Esophagus mucosa (tissue), 1 donor: ENCODE measurements at places on chromosomes 7 and 10. TPM values are rescaled to one million over a fixed set of nuclear protein-coding genes. Genes with fewer than 3 reads are reported as not detected.
A peak's percentile ranks its signal among the peaks of the same experiment; 100 is the strongest.

HOXA11 gene
- total RNA-seq, result not detected

ARHGEF35 gene
- 19.7 TPM for total RNA-seq

DNA sequence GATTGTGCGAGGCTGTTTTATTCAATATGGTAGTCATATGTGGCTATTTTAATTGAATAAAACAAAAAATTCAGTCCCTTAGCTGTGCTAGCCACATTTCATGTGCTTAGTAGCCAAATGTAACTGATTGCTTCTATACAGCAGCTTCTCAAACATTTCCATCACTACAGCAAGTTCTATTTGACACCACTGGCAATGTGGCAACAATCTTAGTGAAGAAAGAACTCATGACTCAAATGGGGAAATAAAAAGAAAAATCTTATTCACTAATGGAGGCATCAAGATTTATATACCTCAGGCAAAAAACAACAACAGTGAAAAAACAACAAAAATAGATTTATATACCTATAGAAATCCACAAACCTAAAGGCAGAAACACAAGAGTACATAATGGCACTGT lies 17.9 kb downstream of the SEM1 start:
- no peak for ATAC-seq

SH2D4B gene
- total RNA-seq, result 0.04 TPM

PIP gene
- total RNA-seq, result 0.56 TPM

TAS2R4 gene
- 0.56 TPM for total RNA-seq

SH3PXD2A gene
- total RNA-seq, result 34.0 TPM

GCK gene
- total RNA-seq, result not detected

GRCh38 chr7:22194658-22195273 lies 162.2 kb downstream of the RAPGEF5 start:
- peak; percentile 7 for ATAC-seq

PIP4K2A gene
- total RNA-seq, result 10.0 TPM

DNA sequence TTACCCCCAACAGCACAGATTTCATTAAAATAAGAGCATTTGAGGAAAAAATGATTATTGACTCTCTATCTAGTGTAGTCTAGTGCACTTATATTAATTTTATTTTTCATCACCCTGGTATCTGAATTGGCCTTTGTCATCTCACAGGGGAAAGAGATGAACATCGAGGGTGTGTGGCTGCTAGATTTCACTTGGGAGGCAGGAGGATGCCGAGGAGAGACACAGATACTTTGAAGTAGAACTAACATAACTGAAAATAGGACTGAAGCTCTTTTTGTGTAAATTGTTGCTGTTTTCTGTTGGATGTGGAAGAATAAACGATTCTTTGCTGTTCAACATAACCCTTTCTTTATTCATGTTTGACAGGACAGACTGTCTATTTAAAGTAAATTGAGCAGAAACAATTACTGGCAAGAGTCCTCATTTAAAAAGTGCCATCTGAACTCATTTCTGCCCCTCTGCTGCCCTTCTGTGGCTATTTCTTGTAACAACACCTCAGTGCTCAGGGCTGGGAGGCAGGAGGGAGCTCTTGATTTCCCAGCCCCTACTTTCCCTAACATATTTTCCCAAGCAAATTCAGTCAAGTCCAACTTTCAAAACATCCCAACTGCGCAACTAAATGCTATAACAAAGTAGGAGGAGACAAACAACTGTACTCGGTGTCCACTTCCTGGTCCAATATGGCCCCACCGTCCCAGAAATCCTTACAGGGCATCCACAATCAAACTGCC lies 15.6 kb downstream of the LYZL1 start:
- peak; percentile 70 for ATAC-seq

DNA sequence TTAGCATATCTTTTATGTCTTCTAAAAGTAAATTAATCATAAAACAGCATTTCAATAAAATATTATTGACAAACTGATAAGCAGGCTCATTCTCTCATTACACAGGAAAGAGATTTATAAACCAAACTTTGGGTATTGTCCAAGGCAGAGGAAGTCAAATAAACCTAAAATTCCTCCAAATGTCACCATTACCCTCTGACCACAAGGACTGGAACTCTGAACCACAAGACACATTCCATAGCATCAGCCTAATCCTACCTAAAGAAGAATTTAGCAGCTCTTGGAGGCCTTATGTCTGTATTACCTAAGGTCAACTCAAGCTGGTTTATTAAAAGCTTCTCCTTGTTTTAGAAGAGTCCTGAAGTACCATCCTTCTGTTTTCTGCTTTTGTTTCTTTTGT lies 82.4 kb upstream of the SLC13A1 start:
- ATAC-seq, result no peak

DNA sequence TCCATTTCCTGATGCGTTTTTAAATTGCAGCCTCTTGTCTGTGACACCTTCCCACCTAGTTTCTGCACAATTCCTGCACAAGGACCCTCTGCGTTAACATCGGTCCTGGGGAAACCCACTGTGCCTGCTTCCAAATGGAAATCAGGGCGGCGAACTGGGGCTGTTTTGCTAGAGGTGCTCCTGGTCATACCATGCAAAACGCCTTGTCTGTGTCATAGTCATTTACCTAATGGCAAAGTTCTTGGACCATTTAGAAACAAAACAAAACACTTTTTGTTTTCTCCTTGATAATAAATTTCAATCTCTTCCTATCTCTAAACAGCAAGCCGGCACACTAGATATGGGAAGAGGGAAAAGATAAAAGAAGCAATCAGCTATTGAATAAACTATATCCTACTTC lies 206.9 kb upstream of the KLF14 start:
- no peak for ATAC-seq

DPP6 gene
- 0.12 TPM for total RNA-seq

OR13A1 gene
- 0.32 TPM for total RNA-seq

NOD1 gene
- 6.6 TPM for total RNA-seq

PLOD3 gene
- total RNA-seq, result 10.6 TPM

- no peak for ATAC-seq
Measured at GRCh38 chr10:106217627-106218026, 946.9 kb downstream of the SORCS1 start.

DNA sequence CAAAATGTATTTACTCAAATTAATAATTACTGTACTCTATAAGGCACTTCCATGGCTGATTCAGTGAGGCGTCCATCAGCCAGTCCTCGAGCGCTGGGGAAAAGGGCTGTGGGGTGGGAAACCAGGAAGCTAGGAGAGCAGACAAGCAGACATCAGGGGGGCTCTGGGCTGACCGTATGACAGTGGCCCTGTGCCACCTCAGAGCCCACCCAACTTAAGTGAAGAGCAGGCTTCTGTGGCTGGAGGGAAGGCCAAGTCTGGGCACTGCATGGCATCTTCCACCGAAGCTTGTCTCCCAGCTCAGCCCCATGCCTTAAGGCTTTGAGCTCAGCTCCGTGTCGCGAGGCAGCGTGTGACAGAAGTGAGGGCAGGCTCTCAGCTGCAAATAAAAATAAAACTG lies 464.5 kb upstream of the ZMIZ1 start:
- ATAC-seq, result no peak

DNA sequence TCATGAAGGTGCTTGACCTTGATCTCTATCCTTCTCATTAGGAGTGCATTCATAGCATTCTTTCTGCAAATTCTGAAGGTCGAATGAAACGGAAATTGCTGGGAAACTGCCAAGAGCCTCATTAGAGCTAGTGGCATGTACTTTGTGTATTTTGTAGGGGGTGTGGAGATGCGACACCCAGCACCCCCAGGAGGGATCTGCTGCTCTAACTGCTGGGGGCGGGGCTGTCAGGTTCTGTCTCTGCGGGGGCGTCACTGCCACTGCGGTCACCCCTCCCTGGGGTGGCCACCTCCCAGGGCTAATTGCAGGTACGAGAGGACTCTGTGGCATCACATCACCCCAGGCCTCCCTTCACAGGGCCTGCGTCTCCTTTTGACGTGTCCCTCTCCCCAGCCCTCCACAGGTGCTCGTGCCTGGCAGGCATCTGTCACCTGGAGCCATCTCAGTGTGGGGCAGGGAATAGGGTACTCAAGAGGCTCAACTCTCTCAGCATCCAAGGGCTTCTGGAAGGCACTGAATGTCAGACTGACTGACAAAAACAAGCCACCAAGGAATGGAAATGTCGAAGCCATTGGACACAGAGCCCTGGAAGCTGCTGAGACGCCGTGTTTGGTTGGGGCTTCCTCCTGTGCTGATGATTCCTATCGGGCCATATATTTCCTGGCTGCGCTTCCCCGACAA lies 151.1 kb downstream of the ACTR3B start:
- no peak for ATAC-seq

GRCh38 chr10:79940431-79940830 lies 8.5 kb downstream of the SFTPD start:
- no peak for ATAC-seq

DNA sequence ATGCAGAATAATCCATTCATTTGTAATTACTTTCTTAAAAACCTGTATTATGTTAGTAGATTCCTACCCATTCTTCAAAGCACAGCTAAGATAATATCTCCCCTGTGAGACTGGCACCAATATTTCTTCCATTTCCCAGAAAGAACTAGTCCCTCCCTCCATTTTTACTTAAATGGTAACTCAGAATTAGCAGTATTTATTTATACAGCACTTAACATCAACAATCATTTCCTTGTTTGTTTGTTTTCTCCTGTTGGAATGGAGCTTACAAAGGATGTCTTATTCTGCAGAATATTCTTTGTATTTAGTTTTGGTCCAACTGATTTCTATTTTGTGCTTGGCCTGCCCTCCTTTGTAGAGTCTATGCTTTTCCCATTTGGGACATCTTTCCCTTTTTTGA lies 32.1 kb upstream of the PTPN12 start:
- no peak for ATAC-seq

TMEM184A gene
- total RNA-seq, result 86.6 TPM

DNA sequence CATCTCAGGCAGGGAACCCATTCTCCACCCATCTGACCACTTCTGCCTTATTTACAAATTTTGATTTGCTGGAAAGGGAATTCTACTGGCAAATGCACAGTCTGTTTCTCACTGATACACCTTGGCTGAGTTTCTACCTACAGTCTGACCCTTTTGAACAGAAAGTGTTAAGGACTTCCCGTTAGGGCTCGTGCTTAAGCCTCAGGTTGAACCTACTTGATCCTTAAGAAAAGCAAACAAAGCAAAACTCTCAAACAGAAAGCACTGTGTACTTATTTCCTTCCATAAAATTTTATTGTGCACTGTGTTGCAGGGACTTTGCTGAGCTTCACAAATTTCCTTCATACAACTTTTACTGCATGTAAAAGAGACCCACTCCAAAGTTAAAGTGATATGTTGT lies 367.8 kb downstream of the NRG3 start:
- ATAC-seq, result no peak

GRCh38 chr7:23076772-23077171 lies 28.8 kb upstream of the KLHL7 start:
- no peak for ATAC-seq

DNA sequence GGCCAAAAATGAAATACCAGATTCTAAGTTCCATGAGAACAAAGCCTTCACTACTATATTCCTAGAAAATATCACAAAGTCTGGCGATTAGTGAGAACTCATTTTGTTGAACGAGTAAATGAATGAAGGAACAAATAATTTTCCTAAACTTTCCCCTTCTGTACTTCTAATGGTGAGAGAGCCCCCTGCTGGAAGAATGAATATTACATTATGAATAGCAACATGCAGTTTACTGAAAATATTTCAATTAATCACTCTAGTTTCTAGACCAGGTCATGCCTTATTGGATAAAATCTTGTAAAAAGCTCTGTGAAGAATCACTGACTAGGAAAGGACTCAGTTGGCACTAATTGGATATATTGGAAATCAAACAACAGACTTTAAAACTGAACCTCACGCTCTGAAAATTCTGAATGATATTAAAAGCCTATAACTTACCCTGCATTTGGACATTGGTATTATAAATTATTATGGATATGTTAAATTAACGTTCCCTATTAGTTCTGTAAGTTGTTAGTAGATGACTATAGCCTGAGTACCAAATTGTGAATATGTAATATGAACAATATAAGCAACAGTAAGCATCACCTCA lies 32.4 kb upstream of the MTPN start:
- ATAC-seq, result peak; percentile 42

GRCh38 chr7:26136831-26137230 lies 15.2 kb upstream of the NFE2L3 start:
- no peak for ATAC-seq

- ATAC-seq, result peak; percentile 35
Measured at GRCh38 chr10:84054743-84055142, 84.6 kb upstream of the GHITM start.

DNA sequence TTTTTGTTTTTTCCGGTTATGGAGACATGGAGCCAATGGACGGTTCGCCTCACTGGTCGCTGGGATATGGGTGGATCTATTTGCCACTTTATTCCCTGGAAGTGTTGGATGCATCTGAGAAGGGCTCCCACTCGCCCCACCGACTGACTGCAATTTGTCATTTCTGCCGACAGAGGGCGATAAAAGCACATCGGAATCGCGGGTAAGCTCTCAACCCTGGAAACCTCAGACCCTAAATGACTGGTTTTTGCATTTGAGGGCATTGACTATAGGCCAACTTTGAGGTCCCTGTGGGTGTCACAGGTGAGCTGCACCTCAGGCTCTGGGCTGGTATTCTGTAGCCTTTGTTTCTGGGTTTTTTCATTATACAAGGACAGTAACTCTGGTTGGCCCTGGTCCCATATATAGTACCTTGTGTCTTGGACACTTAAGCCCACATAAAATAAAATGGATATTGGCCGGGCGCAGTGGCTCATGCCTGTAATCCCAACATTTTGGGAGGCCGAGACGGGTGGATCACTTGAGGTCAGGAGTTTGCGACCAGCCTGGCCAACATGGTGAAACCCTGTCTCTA lies 11.9 kb upstream of the OPALIN start:
- ATAC-seq, result no peak

- ATAC-seq, result no peak
Measured at GRCh38 chr7:15686957-15687545, 568 bp upstream of the MEOX2 start.

DNA sequence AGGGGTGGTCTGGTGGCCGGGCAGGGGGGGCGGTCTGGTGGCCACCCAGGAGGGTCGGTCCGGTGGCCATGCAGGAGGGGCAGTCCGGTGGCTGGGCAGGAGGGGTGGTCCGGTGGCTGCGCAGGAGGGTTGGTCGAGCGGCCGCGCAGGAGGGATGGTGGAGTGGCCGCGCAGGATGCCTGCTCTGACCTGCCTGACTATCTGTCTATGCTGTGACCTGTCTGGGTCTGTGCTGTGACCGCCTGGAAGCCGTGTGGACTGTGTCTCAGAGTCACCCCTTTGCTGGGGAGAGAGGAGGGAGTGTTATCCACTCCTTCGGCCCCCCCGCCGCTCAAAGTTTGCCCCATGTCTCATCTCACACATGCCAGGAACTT lies 113.2 kb downstream of the ACTR3B start:
- no peak for ATAC-seq

- ATAC-seq, result no peak
Measured at GRCh38 chr7:117728890-117729624, 144.2 kb downstream of the CTTNBP2 start.

- ATAC-seq, result no peak
Measured at GRCh38 chr10:65291286-65291685, 1634.5 kb upstream of the LRRTM3 start.

- no peak for ATAC-seq
Measured at GRCh38 chr10:11505639-11506038, 105.8 kb downstream of the USP6NL start.

GET4 gene
- total RNA-seq, result 21.6 TPM

MMS19 gene
- total RNA-seq, result 44.0 TPM

GRCh38 chr7:73526896-73527821 lies 5.1 kb upstream of the BAZ1B start:
- ATAC-seq, result no peak

GRCh38 chr10:61669849-61670248 lies 7.1 kb downstream of the CABCOCO1 start:
- no peak for ATAC-seq

VGF gene
- total RNA-seq, result not detected
